ENCODE measurements at places on chromosomes 3 and 15.

DNA sequence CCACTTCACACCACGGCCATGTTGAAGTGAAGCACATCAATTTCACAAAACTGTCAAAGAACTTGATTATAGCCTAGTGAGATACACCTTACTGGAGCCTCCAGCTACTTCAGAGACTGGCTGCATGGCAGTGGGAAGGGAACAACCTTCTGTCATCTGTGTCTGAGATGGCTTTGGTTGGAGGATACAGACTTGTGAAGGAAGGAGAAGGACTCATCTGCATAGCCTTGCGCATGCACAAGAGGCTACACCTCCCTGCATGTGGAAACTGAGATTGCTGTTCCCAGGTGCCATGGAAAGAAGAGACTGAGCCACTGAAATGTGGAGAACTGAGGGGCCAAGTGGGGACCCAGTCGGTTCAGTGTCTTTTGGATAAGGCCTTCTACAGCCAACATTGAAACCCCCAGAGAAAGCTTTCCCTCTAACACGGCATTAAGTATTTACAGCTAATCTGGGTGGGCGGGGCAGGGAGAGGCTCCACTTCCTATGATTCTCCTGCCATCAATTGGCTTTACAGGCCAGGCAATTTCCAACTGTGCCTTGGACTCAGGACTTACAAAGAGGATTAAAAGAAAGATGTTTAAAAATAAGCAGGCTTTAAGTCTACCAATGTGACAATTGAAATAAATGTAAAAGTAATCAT is 58.8 kb downstream of the IL16 start:
- DNase-seq: no peak

DNA sequence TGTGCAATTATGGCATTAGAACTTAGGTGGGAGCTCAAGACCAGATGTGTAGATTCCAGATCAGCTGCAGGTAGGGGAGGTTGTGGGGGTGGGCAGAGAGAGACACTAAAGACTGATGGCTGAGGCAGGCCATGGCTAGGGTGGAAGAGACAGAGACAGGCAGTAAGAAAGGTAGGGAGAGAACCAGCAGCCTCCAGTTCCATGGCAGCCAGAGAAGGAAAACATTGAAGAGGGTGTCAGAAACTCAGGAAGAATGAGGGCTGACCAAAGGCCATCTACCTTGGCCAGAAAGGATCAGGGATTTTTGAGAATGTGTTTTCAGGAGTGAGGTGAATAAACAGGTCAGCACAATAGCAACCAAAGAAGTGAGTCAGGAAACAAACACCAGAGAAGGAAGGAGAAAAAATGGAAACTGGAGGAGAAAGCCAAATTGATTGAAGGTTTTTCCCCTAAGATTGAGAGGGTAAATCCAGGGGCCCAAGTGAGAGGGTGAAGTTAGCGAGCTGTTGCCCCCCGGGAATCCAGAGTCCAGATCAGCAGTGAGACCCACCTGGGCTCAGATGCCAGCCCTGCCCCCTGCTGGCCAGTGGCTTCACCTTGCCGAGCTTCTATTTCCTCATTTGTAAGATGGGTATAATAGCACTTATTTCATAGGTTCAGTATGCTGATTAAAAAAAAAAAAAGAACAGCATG is 41.0 kb downstream of the ABHD2 start:
- peak; percentile 40 for DNase-seq

- no peak for DNase-seq
Observed at GRCh38 chr3:131755380-131755779, 252.6 kb upstream of the MRPL3 start.

DNA sequence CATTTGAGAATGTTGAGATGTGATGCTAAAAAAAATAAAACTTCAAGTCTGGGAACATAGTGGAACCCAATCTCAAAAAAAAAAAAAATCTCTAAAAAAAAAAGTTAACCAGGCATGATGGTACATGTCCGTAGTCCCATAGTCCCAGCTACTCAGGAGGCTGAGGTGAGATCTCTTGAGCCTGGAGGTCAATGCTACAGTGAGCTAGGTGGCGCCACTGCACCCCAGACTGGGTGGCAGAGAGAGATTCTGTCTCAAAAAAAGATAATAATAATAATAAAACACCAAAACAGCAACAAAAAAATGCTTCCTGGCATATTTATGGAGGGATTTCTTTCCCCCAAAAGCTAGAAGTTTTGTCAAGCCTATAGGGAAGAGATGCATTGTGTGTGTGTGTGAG is 361.6 kb downstream of the ROBO1 start:
- DNase-seq: no peak

DNA sequence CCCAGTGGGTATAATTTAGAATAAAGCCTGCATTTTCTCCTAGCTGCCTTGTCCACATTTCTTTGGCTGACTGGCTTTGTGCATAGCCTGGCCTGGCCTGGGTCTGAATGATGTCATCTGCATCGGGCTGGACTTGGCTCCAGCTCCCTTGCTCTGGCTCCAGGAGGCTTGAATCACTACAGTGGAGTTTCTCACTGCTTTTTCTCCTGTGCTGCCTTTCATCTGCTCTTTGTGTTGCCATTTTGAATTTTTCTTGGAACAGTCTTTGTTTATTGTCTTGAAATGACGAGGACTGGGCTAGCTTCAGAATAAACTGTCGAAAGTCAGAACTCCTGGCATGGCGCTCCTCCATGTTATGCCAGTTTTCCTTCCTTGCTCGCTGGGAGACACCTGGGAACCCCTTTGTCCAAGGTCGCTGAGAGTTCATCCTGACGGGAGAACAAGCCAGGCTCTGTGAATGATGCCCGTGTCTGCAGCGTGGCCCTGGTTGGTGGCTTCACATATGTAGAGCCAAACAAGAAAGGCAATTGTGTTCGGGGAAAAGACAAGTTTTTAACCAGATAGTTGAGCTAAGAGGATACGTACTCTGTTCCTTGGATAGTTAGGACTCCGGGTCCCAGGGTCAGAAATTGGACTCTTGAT is 258.9 kb downstream of the PDZRN3 start:
- DNase-seq: no peak

GRCh38 chr15:89462198-89462912 is 34.0 kb downstream of the RHCG start:
- no peak for DNase-seq

DNA sequence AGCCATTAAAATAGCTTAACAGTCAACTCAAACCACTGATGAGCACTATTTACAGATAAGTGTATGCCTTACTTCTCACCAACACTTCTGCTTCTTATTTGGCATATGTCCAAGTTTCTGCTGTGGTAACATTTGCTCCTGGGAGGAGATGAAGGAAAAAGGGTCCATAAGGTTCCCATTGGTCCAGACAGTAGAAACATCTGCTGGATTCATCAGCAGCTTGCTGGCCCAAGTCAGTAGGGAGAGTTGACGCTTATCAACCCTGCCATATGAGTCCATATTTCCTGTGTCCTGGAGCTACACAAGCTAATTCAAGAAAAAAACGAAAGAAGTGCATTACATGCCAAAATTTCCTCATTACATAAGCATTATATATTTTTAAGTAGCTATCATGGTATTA is 824.5 kb downstream of the CADM2 start:
- DNase-seq: no peak

Data from PC-3 (cell line).